ENCODE measurements at places on chromosomes 13 and 19.

DNA sequence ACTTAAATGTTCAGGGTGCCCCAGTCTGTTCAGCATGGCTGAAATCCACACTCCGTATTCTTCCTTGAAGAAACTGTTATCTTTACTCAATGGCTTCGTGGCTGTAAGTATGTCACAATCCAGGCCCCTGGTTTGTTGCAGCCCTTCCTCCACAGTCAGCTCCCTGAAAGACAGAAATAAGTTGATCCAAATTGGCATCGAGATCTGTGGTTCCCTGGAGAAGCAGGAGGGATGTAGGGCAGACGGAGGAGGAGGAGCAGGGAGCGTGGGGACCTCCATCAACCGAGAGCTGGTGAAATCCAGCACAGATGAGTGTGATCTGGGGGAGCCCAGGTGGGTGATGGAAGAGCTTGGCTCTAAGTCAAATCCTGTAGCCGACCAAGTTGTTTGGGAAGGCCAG, 304 bp downstream of the TSPAN16 start:
- no peaks in the 10 kb centered on the region for H3K27me3 ChIP-seq
- no peak overlapping the region for H3K27ac ChIP-seq
- H3K4me1 ChIP-seq, result peaks cover 3% of the 10 kb centered on the region

DNA sequence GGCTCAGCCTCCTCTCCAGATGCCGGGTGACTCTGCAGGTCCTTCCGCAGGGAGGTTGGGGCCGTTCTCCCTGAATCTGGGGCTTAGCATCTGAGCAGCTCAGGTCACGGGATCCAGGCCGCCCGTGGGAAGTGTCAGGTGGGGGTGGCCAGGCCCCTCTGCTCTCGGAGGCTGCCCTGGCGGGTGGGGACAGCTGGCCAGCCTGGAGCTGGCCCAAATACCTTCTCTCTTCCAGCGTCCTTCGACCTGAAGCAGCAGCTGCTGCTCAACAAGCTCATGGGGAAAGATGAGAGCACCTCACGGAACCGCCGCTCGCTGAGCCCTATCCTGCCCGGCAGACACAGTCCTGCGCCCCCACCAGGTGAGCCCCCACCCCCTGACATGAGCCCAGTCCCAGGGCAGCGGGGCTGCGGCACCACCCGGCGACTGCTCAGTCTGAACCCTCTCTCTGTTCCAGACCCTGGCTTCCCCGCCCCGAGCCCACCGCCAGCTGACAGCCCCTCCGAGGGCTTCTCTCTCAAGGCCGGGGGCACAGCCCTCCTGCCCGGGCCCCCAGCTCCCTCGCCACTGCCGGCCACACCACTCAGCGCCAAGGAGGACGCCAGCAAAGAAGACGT, 19.1 kb downstream of the PEX11G start:
- no peaks in the 10 kb centered on the region for H3K4me1 ChIP-seq
- DNase-seq, result no peak

GRCh38 chr13:98664047-98664446, 87.1 kb upstream of the STK24 start:
- H3K4me1 ChIP-seq, result peaks cover 6% of the 10 kb centered on the region
- no peaks in the 10 kb centered on the region for H3K36me3 ChIP-seq
- no peaks in the 10 kb centered on the region for H3K27me3 ChIP-seq
- H3K27ac ChIP-seq, result no peak overlapping the region
- DNase-seq, result no peak
- no peak overlapping the region for H3K4me3 ChIP-seq

DNA sequence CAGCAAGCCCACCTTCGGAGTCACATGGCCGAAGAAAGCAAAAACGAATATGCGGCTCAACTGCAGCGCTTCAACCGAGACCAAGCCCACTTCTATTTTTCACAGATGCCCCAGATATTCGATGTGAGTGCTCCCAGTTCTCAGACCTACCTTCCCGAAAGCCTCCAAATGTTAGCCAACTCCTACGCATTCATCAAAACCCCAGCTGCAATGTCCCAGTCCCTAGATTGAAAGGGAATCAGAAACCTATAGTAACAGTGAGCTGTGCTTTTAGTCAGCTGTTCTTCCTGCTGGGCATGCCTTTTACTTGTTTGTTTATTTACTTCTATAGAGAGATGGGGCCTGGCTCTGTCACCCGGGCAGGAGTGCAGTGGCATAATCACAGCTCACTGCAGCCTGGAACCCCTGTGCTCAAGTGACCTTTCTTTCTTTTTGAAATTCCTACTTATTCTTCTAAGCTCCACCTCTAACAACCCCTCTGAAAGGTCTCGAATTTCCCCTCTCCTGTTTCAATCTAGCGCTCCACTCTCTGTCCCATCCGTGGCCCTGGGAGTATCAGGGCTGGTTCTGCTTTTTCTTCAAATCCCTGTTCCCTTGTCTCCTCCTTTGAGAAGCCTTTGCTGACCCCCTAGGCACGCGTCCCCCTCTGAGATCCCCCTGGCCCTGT, 4.4 kb downstream of the TRIP10 start:
- H3K27me3 ChIP-seq, result no peaks in the 10 kb centered on the region
- H3K4me3 ChIP-seq, result no peak overlapping the region
- DNase-seq, result peak; percentile 58
- H3K4me1 ChIP-seq, result peaks cover 24% of the 10 kb centered on the region

DNA sequence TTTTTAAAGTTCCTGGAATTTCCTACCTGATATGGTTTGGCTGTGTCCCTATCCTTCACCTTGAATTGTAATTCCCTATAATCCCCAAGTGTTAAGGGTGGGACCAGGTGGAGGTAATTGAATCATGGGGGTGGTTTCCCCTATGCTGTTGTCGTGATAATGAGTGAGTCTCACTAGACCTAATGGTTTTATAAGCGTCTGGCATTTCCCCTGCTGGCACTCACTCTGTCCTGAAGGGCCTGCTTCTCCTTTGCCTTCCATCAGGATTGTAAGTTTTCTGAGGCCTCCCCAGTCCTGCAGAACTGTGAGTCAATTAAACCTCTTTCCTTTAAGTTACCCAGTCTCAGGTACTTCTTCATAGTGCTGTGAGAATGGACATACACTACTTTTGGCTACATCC, 298.7 kb downstream of the HS6ST3 start:
- no peaks in the 10 kb centered on the region for H3K36me3 ChIP-seq
- H3K4me1 ChIP-seq, result no peaks in the 10 kb centered on the region
- no peak overlapping the region for H3K4me3 ChIP-seq
- H3K27ac ChIP-seq, result no peak overlapping the region

GRCh38 chr19:56141417-56141993, 418 bp downstream of the ZNF444 start:
- peaks cover 10% of the 10 kb centered on the region for H3K4me1 ChIP-seq

DNA sequence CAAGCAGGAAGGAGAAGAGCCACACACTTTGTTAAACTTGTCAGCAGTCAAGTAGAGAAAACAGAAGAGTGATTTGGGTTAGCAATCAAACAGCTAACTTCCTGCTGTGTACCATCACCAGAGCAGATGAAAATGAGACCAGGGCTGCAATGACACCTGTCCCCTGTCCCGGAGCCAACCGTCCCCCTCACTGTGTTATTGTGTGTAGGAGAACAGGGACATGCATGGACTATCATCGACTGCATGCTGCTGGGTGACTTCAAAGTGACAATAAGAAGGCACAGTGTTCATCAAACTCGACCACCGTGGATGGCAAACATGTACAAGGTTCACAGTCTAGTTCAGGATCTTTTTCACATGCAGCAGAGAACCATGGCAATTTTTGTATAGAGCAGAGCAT, 94.0 kb upstream of the SLC15A1 start:
- no peak overlapping the region for H3K4me3 ChIP-seq
- DNase-seq, result no peak
- no peaks in the 10 kb centered on the region for H3K27me3 ChIP-seq
- H3K4me1 ChIP-seq, result peaks cover 7% of the 10 kb centered on the region

DNA sequence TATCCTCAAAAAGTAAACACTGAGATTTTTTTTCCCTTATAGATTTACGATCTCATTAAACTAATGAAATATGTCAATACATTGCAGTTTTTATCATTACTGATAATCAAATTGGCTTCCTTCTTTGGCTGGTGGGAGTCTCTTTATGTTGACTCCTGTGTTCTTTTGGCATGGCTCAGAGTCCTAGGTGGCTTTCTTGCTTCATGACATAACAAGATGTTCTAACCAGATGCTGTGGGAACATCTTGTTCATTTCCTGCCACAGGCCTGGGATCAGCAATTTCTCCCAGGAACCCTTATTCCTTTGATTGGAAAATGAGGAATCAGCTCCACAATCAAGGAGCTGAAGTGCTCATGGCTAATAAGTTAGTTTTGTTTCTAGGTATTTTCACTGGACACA, 13.2 kb upstream of the CYP4F22 start:
- no peaks in the 10 kb centered on the region for H3K4me1 ChIP-seq
- DNase-seq, result no peak
- H3K27me3 ChIP-seq, result no peaks in the 10 kb centered on the region
- no peaks in the 10 kb centered on the region for H3K36me3 ChIP-seq

DNA sequence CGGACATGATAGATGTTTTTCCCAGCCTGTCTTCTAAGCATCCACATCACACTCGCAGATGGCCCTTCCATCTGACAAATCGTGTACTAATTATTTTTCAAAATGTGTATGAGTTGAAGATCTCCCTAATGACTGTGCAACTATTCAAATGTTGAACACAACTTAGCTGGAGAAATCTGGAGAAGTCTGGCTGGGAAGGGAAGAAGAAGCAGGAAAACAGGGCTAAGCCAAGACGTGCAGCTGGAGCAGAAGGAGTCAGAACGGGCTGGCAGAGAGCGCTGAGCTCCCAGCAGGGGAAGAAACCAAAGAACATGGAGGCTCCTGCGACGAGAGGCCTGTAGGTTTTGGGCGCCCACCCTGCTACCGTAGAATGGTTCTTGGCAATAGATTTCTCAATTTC, 13.2 kb upstream of the LATS2 start:
- no peak overlapping the region for H3K4me3 ChIP-seq
- H3K36me3 ChIP-seq, result no peaks in the 10 kb centered on the region
- DNase-seq, result no peak
- no peaks in the 10 kb centered on the region for H3K27me3 ChIP-seq
- no peak overlapping the region for H3K27ac ChIP-seq

DNA sequence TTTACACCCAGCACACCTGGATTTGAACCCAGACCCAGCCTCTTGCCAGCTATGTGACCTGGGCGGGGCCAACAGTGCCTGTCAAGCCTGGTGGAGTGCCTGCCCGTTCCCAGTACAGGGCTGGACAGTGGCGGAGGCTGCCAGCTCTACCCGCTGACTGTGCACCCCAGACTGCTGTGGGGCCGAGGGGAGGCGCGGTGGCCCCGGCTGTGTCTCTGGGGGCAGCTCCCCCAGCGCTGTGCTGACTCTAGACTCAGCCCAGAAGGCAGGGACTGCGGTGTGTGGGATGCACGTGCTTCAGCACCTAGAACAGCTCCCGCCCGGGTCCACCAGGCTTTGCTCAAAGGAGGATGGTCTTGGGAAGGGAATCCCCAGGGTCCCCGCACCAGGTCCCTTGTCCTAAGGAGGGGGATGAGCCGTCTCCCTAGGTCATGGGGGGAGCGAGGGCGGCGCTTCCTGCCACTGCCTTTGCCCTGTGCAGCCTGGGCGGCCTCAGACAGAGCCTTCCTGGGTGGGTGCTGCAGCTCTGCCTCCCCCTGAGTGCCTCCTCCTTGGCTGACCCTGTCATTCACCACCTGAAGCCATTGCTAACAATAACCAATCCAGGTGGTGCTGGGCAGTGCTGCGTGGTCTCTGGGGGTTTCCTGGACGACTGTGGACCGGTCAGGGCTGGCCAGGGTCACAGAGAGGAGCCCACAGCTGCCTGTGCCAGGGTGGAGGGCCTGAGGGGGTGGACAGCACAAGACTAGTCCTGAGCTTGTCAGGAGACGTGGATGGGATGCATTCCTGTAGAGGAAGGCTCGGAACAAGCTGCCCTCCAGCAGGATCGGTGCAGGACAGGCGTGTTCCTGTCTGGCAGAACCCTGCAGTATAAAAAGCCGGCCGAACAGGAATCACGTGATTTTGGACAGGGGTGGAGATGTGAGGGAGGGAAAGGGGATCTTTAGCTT, 18.6 kb downstream of the TMEM255B start:
- peak; percentile 60 for DNase-seq
- no peaks in the 10 kb centered on the region for H3K36me3 ChIP-seq
- peaks cover 5% of the 10 kb centered on the region for H3K27me3 ChIP-seq
- H3K27ac ChIP-seq, result no peak overlapping the region
- no peak overlapping the region for H3K4me3 ChIP-seq

DNA sequence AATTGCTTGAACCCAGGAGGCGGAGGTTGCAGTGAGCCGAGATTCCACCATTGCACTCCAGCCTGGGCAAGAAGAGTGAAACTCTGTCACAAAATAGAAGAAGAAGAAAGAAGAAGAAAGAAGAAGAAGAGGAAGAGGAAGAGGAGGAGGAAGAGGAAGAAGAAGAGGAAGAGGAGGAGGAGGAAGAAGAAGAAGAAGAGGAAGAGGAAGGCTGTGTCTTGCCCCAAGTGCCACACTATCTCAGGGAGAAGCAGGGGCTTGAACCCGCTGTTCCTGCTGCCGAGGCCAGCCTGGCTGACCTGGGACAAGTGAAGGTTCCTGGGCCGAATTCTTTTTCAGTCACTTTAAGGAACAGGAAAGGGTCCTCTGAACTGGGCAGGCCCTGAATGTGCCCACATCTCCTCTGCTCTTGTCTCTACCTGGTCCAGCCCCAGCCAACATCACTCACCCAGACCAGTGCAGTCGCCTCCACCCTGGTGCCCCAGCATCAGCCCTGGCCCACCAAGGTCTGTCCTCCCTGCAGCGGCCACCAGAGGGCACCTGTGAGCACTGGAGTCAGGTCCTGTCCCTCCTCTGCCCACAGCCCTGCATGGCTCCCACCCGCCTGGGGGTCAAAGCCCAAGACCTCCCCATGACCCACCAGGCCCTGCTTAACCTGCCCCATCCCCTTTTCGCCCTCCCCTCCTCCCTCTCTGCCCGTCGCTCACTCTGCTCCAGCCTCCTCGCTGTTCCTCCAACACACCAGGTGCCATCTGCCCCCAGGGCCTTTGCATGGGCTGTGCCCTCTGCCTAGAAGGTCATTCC, 20.0 kb downstream of the TICAM1 start:
- H3K27me3 ChIP-seq, result no peaks in the 10 kb centered on the region
- peaks cover 2% of the 10 kb centered on the region for H3K4me1 ChIP-seq
- no peak overlapping the region for H3K4me3 ChIP-seq
- H3K36me3 ChIP-seq, result no peaks in the 10 kb centered on the region

DNA sequence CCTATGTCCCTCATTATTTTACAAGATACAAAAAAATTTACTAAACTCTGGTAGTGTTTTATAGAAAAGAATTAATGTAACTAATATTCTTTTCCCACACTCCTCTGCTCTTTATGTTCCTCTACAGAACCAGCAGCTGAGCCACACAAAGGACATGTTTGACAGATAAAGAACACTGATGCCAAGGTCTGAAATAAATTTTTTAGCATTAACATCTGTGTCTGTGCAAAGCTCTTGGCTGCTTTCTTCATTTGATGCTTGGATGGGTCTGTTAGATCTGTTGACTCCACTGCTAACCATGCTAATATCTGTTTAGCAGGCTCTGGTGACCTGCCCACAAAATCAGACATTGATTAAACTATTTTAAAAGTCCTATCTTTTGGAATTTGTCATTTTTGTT, 2363.8 kb downstream of the PCDH9 start:
- H3K4me1 ChIP-seq, result no peaks in the 10 kb centered on the region
- no peak overlapping the region for H3K27ac ChIP-seq
- no peak overlapping the region for H3K4me3 ChIP-seq
- H3K36me3 ChIP-seq, result no peaks in the 10 kb centered on the region

DNA sequence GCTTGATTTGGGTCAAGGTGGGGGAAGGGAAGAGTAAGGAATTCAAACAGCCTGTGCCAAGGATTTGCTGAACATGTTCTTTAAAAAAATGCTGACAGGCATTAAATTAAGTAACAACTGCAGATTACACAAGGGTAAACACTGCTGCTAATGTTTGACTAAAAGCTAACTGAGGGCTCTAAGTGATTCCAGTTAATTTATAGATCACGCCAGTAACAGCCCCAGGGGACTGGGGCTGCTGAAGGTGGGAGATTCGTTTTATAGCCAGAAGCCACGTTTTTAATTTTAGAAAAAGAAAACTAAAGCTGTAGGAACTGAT, 321.7 kb downstream of the DLEU7 start:
- no peak overlapping the region for H3K4me3 ChIP-seq
- H3K4me1 ChIP-seq, result peaks cover 2% of the 10 kb centered on the region
- H3K27me3 ChIP-seq, result no peaks in the 10 kb centered on the region
- no peaks in the 10 kb centered on the region for H3K36me3 ChIP-seq

Measured in neuronal stem cell (in vitro differentiated cells).